ENCODE measurements at places on chromosomes 6 and 20.

DNA sequence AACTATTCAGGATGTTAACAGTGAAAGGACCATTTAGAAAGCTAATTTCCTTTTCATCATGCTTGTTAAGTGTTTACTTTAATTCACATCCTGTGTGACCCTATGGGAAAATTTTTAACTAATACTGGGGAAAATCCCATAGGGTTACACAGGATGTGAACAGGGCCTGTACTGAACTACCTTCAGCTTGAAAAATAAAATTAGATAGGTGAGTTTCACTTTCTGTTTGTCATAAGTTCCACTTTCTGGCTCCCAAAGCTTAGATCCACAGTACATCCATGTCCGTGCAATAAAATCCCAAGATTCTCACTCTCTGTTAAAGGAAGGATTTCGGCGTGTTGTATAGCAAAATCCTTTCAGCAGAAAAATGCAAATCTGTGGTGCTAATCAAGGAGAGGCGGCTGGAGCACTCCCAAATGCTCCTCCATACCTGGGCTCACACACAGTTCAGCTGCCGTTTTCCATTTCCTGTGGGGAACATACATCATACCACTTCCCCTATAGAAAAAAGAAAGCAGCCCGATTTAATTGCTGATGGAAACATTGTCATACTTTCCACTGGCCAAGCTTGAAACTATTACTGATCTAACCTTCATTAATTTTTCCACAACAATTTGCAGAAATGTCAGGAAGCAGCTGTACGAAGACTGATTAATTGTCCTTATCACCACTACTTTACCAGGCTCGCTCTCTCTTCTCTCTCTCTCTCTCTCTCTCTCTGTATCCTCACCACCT lies 125.2 kb downstream of the HIVEP2 start:
- no peak for DNase-seq

DNA sequence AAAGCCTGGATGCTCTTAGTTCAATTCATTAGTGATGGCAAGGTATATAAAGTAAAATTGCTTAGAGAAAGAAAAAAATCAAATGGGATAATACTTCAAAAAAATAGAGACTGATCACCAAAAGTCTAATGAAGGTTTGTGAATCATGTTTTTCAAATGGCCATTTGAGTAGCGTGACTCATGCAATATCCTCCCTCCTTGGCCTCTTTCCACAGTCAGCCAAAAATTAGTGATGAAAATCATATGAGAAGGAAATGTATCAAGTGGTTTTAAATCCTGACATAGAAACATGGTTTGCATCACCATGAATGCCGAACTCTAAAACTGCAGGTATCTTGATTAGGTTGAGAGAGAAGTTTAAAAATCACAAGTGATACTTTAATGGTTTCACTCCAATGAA lies 1.2 kb upstream of the COL19A1 start:
- peak; percentile 14 for DNase-seq

DNA sequence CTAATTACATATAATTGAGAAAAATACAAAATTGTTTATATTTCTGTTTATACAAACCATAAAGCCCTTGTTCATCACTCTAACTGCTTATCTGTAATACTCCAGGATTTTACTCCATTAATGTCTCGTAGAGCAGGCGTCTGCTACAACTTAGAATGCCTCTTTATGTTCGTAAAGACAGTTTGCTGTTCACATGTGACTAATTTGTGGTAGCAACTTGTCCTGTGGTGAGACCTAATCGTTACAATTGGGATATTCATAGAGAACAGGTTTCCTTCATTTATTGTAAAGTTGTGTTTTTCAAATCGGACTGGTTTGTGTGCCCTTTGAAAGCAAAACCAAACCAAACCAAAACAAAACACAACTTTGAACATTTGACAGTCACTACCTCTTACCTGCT lies 149.7 kb downstream of the ASCC3 start:
- DNase-seq = no peak

DNA sequence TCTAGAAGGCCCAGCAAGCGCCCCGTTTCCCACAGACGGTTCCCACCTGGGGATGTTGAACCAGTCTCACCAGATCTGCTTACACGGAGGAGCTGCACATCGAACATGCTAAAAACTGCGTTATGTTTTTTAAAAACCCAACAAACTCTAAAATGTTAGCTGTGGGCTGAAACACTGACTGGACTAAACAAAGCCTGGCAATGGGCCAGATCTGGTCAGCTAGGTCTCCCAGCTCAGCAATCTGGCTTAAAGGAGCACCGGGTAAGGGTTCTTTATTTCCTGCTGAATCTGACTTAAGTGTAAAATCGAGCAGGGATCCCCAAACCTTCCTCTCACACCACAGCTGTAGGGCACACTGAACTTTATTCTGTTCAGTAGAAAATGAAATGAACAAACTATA lies 156.9 kb downstream of the FOXC1 start:
- DNase-seq = no peak

GRCh38 chr6:166389119-166389518 lies 6.4 kb upstream of the MPC1 start:
- no peak for DNase-seq

DNA sequence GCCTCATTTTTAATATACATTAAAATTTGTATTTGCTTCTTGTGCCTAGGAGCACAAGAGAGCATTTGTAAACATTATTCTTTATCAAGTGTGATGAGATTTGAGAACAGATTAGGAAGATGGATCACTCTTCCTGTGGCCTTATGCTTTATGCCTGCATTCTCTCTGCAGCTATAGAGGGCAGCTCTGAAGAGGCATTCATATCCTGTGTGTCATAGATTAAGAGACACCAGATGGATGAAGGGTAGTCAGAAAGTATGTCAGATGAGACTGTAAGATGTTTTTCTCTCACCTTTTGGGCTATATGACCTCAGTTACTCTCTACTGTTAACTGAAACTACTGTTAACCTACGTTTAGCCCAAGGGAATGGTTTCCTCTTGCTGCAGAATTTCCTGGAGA lies 61.4 kb downstream of the DNAH8 start:
- DNase-seq = no peak

DNA sequence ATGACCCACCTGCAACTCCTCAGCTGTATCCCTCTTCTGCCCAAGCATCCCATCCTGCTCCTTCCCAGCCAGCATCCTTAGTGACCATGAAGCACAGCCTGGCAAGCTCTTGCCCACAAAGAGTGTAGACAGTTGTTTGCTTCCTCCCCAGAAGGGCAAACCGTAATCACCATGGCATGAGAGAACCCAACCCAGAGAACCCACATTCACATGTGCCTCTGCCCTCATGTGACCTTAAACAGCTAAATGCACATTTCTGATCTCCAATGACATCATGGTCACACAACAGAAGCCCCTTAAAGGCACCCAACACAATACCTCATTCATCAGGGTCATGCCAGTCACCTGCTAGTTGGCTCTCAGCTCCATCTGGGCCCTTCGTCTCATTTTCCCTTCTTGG lies 162.8 kb upstream of the CDYL start:
- DNase-seq = no peak

- DNase-seq = no peak
These were observed at the start of gene SYCP2L for GRCh38 chr6:10886691-10887502. SYCP2L (plus strand) TSS chr6:10887052; CDS start chr6:10887127, 75 bp downstream.

DNA sequence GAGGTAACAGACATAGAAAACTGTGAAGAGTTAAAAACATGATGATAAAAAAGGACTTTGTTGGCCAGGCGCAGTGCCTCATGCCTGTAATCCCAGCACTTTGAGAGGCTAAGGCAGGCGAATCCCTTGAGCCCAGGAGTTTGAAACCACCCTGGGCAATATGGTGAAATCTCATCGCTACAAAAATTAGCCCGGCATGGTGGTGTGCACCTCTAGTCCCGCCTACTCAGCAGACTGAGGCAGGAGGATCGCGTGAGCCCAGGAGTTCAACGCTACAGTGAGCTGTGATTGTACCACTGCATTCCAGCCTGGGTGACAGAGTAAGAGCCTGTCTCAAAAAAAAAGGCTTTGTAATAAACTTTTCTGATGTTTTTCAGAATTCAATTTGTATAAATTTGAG lies 60.1 kb downstream of the GFOD1 start:
- no peak for DNase-seq

- DNase-seq = no peak
These were observed 28.1 kb downstream of the LY86 start for GRCh38 chr6:6616656-6617055.

GRCh38 chr6:28817808-28818145 lies 106.0 kb downstream of the TRIM27 start:
- DNase-seq = no peak

DNA sequence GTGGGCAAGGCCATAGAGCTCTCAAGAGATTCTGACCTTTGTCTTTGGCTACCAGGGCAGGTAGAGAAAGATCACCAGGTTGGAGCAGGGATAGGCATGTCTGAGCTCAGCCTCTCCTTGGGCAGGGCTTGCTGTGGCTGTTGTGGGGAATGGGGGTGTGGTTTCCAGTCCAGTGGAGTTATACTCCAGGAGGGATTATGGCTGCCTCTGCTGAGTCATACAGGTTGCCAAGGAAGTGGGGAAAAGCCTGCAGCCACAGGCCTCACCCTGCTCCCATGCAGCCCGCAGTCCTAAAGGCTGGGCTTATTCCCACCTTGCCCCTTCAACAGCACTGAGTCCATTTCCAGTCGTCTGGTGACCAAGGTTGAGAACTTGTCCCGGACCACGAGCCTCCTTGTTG lies 21.9 kb downstream of the MEP1A start:
- DNase-seq = no peak

DNA sequence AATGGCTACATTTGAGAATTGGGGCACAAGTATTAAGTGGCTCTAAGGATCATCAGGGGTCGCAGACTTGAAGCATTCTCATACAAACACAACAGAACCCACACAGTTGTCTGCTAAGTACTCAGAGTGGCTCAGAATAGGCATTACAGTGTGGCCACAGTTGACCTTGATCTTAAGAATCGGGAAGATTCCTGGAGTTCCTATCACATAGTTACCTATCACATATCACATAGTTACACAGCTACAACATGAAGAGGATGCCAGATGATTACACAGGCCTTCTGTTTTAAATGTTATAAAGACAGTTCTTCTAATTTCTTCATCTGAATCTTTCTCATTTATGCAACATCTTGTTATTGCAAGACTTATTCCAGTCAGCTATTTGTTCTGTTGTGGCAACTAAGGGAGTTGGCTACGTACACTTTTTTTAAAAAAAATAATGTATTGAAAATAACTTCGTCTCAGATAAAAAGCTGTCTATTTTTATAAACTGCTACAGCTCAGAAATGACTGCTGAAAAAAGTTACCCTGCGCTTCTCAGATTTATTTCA lies 129.0 kb downstream of the REV3L start:
- DNase-seq = no peak

DNA sequence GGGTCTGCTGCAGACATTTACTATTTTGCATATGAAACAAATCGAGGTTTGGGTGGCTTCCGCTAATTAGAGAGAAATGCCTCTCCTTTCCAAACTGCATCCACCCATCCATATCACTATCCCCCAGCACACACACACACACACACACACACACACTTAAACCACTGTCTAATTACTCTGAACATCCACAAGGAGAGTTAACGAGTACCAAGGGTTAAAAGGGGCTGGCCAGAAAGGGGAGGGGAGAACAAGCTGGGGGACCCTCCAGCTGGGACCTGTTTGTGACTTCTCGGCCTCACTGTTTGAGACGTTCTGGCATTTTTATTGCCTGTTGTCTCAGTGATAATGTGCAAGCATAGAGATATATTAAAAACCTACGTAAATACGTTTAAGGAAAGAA lies 261.2 kb downstream of the FOXC1 start:
- no peak for DNase-seq

Data from AG09319 (cell line).